RPMI7951 (cell line): ENCODE measurements at places on chromosomes 2 and 18. TPM values are rescaled to one million over a fixed set of nuclear protein-coding genes. Genes with fewer than 3 reads are reported as not detected.

The CROCC2 gene
- total RNA-seq, result 0.12 TPM in 1 of 2 replicates, not detected in the other

- DNase-seq, result no peak
Measured at GRCh38 chr2:238495422-238495821, 68.7 kb downstream of the ASB1 start.

The ATP5F1A gene
- 597 and 611 TPM in 2 replicates for total RNA-seq

- peak; percentile 24 for DNase-seq
Measured at GRCh38 chr2:3656762-3657721, 958 bp upstream of the ALLC start.

DNA sequence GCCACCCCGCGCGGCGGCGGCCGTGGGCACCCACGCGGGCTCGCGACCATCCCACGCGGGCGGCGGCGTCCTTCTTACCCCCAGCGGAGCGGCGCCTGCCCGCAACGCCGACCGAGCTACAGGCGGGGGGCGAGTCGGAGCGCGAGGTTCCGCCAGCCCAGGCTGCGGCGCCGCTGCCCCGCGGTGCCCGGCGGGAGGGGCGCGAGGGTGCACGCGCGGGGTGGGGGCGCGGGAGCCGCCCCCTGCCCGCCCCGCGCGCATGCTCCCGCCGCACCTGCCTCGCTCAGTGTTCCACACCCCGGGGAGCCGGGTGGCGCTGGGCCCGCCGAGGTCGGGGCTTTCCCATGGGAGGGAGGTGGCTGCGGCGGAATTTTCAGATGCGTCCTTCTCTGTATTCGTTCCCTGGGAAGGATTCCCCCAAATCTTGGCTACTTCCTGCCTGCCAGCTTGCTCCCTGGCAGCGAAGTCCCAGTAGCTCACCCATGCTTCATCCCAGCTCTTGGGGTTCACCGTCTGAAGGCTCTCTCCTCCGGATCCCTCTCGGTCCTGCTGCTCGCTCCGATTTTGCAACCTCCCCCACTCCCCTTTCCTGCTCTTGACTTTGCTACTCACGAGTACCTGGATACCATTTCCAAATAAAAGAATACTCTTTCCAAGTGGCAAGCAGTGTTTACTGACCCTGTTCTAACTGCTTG is at the start of gene L3MBTL4:
TSS of gene L3MBTL4 (minus strand) at position 189 of the 695 bp plus-strand sequence. CDS start 103,286 bp downstream, outside the sequence.
- DNase-seq, result no peak

The CD8A gene
- total RNA-seq, result not detected in 2 replicates

The UGT1A8 gene
- not detected in 2 replicates for total RNA-seq

DNA sequence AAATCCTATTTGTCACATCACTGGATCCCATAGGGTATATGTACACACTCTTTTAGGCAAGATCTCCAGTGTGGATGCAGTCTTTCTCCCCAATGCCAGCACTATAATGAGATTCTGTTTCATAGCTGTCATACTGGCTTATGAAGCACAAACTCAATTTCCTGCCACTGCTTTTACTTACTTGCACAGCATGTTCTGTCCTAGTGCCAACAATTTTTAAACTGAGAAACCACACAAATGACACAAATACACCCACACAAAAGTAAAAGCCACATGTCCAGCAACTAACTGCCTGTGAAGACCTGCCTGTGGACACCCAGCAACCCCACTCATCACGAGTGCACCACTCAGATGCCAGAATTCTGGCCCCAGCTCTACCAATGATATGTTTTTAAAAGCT is 29.6 kb upstream of the RNU4ATAC start:
- peak; percentile 48 for DNase-seq

- no peak for DNase-seq
Measured at GRCh38 chr18:11885278-11885947, 22.7 kb downstream of the MPPE1 start.

DNA sequence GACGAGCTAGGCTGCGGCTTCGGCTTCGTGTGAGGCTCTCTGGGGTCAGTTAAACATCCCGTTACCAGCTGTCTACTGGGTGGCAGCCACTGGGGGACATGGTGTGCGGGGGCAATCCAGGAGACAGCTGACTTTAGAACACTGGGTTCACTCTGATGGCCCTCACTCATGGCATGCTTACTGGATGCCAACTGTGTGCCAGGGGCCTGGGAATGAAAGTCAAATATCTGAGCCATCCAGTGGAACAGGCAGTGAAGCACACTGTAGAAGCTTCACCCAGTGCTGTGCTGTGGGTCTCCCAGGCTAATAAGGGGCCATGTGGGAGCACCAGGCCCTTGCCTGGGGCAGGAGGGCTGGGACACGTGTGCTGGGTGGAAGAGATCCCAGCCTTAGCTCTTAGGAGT is 48.3 kb downstream of the GLI2 start:
- DNase-seq, result no peak

DNA sequence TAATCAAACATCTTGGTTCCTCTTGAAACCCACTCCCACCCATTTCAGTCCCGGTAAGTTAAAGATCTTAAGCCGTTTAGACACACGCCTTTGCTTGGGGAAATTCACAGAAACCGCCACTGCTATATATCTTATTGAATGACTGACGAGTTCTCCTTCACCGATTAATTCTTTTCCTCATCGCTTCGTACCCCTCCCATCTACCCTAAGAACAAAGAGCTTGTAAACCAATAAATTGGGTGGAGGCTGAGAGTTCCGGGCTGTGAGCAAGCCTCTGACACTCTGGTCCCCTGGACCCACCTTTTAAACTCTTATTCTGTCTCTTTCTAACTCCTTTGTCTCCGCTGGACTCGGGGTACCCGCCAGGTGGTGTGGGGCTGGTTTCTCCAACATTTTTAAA is 30.6 kb downstream of the TMEM131 start:
- DNase-seq, result no peak

The AOX1 gene
- 26.8 and 27.5 TPM in 2 replicates for total RNA-seq

- no peak for DNase-seq
Measured at GRCh38 chr2:167001165-167001564, 112.9 kb downstream of the XIRP2 start.

DNA sequence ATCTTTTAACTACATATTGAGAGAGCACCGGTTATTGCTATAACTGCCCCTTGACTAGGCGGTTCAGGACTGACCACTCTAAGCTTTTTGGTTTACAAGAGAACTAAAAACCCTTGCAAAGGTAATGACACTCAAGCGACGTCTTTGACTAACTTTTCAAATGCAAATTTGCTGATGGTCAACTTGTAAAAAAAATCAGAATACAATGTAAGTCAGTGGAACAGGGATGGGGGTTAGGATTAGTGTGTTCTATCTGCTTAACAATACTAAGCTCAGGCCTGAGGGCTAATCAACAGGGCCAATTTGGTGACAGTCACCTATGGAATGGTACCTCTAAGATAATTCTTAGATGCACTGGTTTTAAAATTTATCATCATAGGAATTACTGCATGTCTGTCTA is 57.1 kb downstream of the ZAP70 start:
- DNase-seq, result no peak

DNA sequence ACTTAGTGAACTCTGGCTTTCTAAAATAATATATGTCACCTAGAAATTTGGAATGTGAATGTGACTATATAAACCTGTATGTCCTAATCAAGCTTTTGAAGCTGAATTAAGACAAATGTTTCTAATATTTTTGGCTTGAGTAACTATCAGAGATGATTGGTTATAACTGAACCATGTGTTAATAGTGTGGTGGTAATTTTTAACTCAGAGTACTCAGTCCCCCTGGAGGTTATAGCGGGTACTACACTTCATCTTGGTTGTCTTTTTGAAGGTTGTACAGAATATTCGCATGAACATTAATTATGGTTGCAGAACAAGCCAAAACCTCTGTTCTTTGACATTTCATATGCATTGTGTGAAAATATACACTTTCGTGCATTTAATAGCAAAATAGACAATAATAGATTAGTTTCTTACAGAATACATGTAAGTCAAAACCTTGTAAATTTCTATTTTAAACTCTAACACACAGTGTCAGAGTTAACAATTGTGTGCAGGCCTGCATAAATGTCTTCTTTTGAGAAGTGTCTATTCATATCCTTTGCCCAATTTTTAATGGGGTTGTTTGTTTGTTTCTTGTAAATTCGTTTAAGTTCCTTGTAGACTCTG is 86.0 kb downstream of the OSBPL6 start:
- DNase-seq, result peak; percentile 65

DNA sequence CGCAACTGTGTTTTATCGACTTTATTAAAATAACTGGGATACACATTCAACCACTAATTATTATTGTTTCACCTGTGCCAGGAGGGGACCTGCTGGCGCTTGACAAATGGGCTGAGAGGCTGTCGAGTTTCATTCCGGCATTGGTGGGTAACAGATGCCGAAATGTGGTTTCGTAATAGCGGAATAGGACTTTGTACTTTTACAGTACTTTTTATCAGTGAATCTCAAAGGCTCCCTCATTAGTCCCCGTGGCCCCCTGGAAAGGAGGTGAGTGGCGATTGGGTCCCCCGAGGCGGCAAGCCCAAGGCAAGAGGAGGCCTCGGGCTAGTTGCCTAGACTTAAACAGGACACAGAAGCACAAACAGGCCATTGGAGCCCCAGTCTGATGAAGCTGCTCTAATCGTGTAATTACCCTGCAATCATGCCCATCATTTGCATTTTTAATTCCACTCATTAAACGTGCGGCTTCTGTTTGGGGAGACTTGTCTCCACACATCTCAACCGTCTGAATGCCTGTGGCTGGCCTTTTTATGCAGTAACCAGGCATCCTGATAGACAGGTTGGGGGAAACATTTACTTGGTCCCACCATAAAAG is 193.2 kb downstream of the INO80D start:
- no peak for DNase-seq

The SERPINB13 gene
- total RNA-seq, result not detected in 2 replicates

The CYBRD1 gene
- total RNA-seq, result 125 and 139 TPM in 2 replicates

- DNase-seq, result no peak
Measured at GRCh38 chr2:3075991-3076340, 301.7 kb downstream of the EIPR1 start.

- no peak for DNase-seq
Measured at GRCh38 chr2:29916571-29916970, 4.8 kb downstream of the ALK start.

GRCh38 chr2:21676676-21677075 is 552.9 kb downstream of the TDRD15 start:
- no peak for DNase-seq

GRCh38 chr2:64367444-64368232 is 86.3 kb upstream of the LGALSL start:
- DNase-seq, result no peak

- peak; percentile 94 for DNase-seq
Measured at GRCh38 chr2:15169326-15170069, 391.6 kb downstream of the NBAS start.

The NOSTRIN gene
- total RNA-seq, result 0.20 TPM in 1 of 2 replicates, not detected in the other

- no peak for DNase-seq
Measured at GRCh38 chr2:205022841-205023240, 477.6 kb downstream of the PARD3B start.

The ZC3H8 gene
- total RNA-seq, result 10.3 and 10.5 TPM in 2 replicates

DNA sequence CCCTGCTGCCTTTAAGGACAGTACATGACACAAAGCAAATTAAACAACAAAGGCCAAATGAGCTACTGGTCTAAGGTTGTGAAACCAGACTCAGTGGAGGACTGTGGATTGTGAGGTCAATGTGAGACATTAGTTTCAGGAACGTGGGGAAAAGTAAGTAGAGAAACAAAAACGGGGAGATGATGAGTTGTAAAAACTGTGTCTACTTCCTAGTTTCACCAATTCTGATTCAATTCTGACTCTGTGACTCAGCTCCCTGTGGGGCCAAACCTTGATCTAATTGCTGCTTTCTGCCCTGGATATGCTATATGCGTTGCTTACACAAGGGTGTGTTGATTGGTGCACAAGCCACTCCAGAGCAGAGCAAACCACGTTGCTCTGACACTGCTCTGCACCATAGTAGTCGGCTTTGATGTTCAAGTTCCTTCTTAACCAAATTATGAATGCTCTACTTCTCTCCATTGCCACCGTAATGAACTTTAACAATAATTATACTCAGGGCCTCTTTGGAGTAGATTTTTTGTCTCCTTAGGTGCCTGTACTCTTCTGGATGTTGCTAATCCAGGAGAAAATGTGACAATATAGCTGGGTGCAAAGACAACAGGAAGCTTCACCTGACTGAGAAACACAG is 1640.1 kb upstream of the CELF4 start:
- DNase-seq, result no peak

- DNase-seq, result no peak
Measured at GRCh38 chr2:239056611-239057010, 208.7 kb downstream of the TWIST2 start.

DNA sequence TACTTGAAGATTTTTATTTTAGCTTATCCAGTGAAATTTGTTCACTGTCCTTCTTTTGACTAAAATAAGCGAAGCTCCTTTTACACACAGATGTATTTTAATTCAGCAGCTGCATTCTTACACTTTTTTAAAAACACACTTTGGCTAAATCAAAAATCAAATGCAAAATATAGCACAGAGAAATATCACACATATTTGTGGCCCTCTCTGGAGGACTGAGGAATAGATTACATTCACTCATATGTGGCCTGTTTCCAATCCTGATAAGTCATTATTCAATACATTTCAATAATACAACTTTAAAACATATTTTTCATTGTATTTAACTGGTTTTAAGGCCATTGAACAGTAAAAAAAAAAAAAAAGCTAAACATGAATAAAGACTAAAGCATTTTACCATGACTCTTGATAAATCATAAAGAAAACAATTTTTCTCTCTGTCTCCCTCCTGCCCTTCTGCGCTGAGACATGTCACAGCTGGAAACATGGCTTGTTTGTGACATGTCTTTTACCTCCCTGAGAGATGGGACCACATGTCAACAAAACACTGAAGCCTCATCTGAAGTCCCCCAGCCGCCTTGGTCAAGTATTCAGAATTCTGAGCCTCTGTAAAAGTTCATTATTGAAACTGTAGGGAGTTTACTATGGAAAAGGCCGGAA is 221.0 kb downstream of the ZNF407 start:
- no peak for DNase-seq

DNA sequence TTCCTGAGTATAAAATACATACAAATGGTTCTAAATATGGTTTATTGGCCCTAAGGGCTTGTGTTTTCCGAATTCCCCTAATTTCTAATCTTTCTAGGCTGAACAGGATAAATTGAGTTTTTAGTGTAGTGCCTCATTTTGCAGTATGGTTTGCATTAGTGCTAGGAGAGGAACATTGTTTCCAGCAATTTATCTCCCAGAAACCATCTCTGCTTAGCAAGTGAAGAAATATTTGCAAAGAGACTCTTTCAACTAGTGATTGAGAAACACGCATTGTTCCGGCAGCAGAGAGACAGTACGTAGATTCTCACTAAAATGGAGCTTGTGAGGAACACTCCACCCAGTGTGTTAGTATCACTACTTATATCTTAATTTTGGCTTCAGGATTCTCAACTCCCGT is 177.8 kb upstream of the EPAS1 start:
- no peak for DNase-seq

GRCh38 chr2:140550821-140551220 is 1580.0 kb downstream of the LRP1B start:
- DNase-seq, result no peak
